ENCODE measurements at places on chromosomes 5 and 9.
A peak's percentile ranks its signal among the peaks of the same experiment; 100 is the strongest.

DNA sequence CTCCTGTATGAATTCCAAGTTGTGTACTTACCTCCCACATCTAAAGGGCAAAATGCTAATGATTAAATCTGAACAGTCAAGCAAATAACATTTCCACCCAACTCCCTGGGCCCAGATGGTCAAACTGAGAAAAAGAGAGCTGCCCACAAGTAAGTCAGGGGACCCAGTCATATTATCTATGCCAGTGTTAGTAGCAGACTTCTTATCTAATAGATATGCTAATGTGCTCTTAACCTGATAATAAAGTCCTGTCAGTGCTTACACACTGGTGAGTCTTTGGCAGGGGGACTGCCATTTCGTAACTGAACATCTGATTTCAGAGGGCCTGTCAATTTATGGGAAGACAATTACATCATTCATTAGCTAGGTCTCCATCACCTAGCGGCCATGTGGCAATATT lies 292.3 kb upstream of the WWC1 start:
- no peaks in the 10 kb centered on the region for H3K27me3 ChIP-seq
- no peaks in the 10 kb centered on the region for H3K4me1 ChIP-seq
- H3K27ac ChIP-seq, result no peak overlapping the region
- H3K4me3 ChIP-seq, result no peak overlapping the region
- DNase-seq, result no peak

DNA sequence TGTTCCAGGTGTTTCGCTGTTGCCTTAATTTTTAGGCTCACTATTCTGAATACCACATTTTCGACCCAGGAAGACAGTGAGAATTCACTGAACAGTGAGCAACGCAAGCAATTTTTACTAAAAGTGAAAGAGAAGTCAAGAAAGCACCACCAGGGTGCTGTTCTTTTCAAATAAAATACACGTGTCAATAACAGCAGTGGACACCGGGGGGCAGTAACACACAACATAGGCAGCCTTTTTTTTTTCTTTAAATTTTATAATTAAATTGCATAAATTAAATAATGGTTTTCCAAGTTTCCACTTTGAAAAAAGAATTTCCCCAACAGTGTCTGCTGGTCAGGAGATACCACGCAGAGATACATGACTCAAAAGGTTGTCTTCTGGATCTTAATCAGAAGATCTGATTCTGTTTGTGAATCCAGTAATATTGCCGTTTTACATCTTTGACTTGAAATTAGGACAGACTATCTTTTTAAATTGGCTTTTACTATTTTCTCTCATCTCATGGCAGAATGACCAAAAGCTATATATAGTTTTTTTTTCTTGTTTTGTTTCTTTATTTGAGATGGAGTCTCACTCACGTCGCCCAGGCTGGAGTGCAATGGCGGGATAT lies 47.1 kb upstream of the SH3GL2 start:
- no peaks in the 10 kb centered on the region for H3K4me1 ChIP-seq
- H3K27ac ChIP-seq, result no peak overlapping the region
- no peaks in the 10 kb centered on the region for H3K36me3 ChIP-seq
- H3K4me3 ChIP-seq, result no peak overlapping the region
- no peak for DNase-seq

DNA sequence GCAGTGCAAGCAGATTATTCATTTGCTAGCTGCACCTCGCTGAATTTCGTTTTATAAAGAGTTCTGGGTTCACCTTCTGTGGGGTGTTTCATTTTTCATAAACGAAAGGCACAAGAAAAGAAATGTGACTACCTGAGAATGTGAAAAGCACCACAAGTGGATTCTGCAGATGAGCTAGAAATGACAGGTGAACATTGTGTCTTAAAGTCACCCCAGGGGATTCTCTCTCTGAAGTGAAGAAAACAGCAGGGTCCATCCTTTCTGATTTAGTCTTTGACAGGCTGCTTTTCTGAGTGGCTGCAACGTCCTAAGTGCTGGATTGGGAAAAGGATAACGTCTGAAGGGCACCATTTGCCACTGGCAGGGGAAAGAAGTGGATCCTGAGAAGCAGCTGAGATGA lies 469.3 kb downstream of the SPATA31D1 start:
- no peak overlapping the region for H3K4me3 ChIP-seq
- no peaks in the 10 kb centered on the region for H3K27me3 ChIP-seq
- H3K36me3 ChIP-seq, result no peaks in the 10 kb centered on the region
- H3K4me1 ChIP-seq, result no peaks in the 10 kb centered on the region

GRCh38 chr5:108196276-108196675 lies 185.6 kb downstream of the FBXL17 start:
- no peak overlapping the region for H3K4me3 ChIP-seq
- no peaks in the 10 kb centered on the region for H3K36me3 ChIP-seq
- no peak for DNase-seq
- no peaks in the 10 kb centered on the region for H3K27me3 ChIP-seq
- peaks cover 1% of the 10 kb centered on the region for H3K4me1 ChIP-seq

GRCh38 chr5:32155211-32155610 lies 18.9 kb downstream of the GOLPH3 start:
- H3K4me1 ChIP-seq, result peaks cover 48% of the 10 kb centered on the region
- no peak overlapping the region for H3K4me3 ChIP-seq
- H3K27me3 ChIP-seq, result no peaks in the 10 kb centered on the region
- H3K27ac ChIP-seq, result peak overlapping the region; percentile 77

GRCh38 chr5:75277463-75277862 lies 40.8 kb upstream of the ANKRD31 start:
- H3K4me1 ChIP-seq, result no peaks in the 10 kb centered on the region
- H3K27ac ChIP-seq, result no peak overlapping the region
- DNase-seq, result no peak
- H3K4me3 ChIP-seq, result no peak overlapping the region
- no peaks in the 10 kb centered on the region for H3K27me3 ChIP-seq
